Osteocyte (in vitro differentiated cells): ENCODE measurements at places on chromosomes 2 and 18.

GRCh38 chr2:169509298-169509885 lies at the start of gene KLHL41:
TSS of gene KLHL41 (plus strand) at chr2:169509702. CDS start at chr2:169509779, 77 bp downstream.
- no peak for DNase-seq

- DNase-seq = no peak
Measured at GRCh38 chr2:241892299-241893137, 23.0 kb downstream of the RTP5 start.

- DNase-seq = no peak
Measured at GRCh38 chr2:133414486-133415209, 153.6 kb downstream of the NCKAP5 start.

DNA sequence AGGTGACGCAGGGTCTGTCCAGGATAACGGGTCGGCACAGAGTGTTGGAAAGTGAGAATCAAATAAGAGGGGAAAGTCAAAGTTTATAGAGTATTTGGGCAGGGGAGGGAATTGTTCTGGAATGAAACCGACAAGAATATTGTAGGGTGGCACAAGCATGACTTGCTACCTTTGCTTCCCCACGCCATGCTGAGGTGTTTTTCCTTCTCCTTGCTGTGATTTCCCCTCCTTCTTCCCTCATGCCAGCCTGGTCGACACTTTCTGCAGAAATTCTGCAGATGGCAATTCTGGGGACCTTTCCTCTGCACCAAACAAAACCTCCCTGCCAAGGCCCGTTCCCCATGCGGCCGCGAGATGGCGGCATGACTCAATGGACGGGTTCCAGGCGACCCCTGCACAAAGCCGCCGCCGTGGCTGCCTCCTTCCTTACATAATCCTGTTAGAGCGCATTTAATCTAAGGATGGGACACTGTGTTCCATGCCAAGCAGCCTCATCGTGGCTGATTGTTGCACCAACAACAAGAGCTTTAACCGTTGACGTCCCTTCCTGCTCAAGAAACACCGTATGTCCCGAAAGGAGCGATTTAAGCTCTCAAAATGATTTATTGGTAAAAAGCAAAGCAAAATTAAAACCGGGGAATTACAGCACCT lies at the start of gene MRO:
Gene MRO (minus strand): TSS at position 289 of the 651 bp plus-strand sequence. CDS start 10,616 bp downstream, outside the sequence.
- peak; percentile 92 for DNase-seq

GRCh38 chr18:48703418-48703817 lies 164.6 kb downstream of the CTIF start:
- no peak for DNase-seq

GRCh38 chr2:13018490-13018889 lies 301.8 kb downstream of the TRIB2 start:
- DNase-seq = no peak

- DNase-seq = no peak
Measured at GRCh38 chr2:234019896-234020295, 30.6 kb upstream of the SPP2 start.

DNA sequence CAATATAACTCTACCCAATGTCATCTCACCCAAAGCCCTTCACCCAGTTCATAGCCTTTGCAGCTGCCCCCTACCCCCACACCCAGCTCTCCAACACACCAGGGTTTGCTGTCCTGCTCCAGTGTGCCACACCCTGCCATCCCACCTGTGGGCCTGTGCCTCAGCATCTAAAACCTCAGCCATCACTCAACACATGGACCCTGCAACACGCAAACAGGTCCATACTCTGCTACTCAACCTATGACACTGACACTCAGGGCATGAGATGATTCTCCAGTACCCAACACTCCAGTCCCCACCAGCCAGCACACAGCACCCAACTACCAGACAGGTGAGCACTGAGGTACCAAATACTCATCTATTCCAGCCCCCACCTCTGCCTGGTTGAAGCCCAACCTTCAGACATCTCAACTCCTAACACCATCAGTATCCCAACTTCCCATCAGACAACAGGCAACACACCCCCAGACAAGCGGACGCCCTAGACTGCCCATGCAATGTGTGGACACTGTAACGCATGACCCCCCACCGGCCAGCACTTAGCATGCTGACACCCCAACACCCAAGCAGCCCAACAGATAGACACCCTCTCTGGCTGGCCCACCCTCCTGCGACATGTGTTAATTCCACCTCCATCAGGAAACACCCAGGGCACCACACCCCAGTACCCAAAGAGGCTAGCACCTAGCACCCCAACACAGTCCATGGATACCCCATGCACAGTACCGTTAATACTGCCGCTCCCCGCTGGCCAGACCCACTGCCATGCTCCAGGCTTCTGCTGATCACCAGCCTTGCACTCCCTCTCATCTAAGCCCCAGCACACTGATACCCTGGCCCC lies 25.0 kb downstream of the ZAP70 start:
- no peak for DNase-seq

GRCh38 chr2:15561574-15562344 lies 625 bp upstream of the NBAS start:
- DNase-seq = no peak

GRCh38 chr18:51154431-51155063 lies 42.9 kb downstream of the MEX3C start:
- DNase-seq = no peak

GRCh38 chr2:112733456-112733855 lies 12.6 kb downstream of the NT5DC4 start:
- DNase-seq = no peak

GRCh38 chr2:45669032-45669486 lies 17.6 kb downstream of the PRKCE start:
- no peak for DNase-seq

DNA sequence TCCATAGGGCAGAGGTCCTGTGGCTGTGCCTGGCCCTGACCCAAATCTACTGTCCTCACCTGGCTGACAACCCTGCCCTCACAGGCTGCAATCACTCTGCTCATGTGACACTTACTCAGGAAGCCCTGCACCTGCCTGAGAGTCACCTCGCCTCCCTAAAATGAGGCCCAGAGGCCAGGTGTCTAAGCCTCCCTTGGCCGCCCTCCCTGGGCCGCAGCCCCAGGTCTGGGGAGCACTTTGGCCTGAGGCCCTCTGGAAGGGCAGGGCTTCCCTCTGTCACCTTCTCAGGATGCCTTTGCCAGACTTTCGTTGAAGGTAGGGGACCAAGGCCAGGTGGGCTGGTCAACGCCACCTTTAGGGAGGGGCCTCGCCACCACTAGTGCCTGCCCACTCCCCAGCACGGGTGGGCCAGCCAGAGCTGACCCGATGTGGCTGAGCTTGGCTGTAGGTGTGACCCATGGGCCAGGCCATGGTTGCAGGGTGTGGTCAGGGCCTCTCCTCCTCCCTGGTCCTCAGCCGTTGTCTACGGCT lies 6.1 kb upstream of the GPC1 start:
- DNase-seq = no peak
